Osteoblast (primary cell): ENCODE measurements at places on chromosomes 13 and 19. TPM values are rescaled to one million over a fixed set of nuclear protein-coding genes. Genes with fewer than 3 reads are reported as not detected.

Gene CFD
- total RNA-seq: 8.3 and 19.9 TPM in 2 replicates

Gene YJEFN3
- total RNA-seq: under 0.01 and 0.29 TPM in 2 replicates

- DNase-seq: no peak
These were observed 491.2 kb downstream of the GPC5 start for GRCh38 chr13:91889641-91890040.

- DNase-seq: peak; percentile 23
These were observed 3.6 kb downstream of the SIGLEC11 start for GRCh38 chr19:49957262-49957915.

GRCh38 chr13:71089056-71089455, 777.9 kb downstream of the DACH1 start:
- no peak for DNase-seq

GRCh38 chr19:41991025-41991424, 3.0 kb downstream of the ATP1A3 start:
- DNase-seq: peak; percentile 44

DNA sequence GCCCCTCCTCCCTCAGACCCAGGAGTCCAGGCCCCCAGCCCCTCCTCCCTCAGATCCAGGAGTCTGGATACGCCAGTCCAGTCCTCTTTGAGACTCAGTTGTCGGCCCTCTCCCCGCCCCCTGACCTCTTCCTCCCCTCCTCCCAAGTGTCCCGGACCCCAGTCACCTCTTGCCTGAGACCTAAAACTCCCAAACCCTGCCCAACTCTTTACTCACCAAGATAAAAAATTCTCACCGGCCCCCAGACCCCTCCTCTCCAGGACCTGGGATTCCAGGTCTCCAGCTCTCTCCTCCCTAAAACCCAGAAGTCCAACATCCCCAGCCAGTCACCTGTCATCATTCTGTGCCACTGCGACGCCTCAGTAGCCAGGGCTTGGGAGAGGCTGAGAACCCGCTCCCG, 1.4 kb upstream of the HSD17B14 start:
- DNase-seq: no peak

DNA sequence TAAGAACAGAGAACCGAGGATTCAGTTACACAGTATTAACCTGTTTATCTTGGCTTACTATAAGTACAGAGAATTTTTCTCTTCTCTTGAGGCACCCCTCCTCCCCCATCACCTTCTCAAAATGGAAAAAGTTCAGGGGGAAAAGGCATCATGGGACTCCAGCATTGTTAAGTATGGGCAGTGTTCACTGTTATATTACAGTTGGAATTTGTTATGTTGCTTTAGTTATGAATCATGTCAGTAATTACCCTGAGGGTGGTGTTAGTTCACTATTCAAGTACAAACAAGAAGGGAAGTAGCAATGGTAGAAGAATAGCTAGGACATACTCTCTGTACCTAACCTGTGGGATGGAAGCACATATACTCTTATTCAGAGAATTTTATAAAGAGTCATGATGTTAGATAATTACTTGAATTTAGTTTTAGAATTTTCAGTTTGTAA, 12.0 kb downstream of the LPAR6 start:
- DNase-seq: peak; percentile 15
